ENCODE measurements at places on chromosomes 6 and 20.

GRCh38 chr20:62873280-62873679 is 11.7 kb upstream of the TCFL5 start:
- no peak for ATAC-seq

GRCh38 chr6:111805511-111806164 is 67.6 kb downstream of the FYN start:
- ATAC-seq, result peak; percentile 61

DNA sequence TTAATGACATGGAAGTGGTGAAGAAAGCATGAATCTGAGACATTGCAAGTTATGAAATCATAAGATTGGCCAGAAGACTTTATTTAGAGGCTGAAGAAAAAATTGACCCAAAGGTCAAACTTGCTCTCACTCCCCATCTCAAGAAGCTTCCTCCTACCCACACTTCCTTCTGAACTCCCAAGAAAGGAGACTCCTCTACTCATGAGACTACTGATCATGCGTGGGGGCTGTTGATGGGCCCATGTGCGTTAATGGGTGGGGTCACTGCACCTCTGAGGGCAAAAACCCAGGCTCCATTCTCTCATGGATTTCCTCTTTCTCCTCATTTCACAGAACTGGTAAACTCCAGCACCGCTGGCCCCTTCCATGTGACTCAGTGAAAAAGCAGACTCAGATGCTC is 470.6 kb upstream of the ARID1B start:
- ATAC-seq, result no peak

DNA sequence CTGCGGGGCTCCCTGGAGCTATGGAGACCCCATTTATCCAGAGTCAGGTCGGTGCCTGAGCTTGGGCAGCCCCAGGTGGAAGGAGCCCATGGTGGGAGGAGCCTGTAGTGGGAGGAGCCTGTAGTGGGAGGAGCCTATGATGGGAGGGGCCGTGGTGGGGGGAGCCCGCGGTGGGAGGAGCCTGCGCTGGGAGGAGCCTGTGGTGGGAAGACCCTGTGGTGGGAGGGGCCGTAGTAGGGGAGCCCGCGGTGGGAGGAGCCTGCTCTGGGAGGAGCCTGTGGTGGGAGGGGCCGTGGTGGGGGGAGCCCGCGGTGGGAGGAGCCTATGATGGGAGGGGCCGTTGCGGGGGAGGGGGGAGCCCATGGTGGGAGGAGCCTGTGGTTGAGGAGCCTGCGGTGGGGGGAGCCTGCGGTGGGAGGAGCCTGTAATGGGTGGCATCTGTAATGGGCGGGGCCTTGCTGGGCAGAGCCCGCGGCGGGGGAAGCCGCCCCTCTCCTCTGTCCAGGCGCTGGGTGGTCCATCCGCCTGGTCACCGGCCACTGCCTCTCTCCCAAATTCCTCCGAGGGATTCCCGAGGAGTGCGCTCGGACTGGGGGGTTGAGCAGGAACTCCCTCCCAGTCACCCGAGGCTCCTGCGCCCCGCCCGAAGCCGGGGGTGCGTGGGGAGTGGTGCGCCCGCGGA is 567 bp upstream of the FNDC11 start:
- peak; percentile 66 for ATAC-seq

DNA sequence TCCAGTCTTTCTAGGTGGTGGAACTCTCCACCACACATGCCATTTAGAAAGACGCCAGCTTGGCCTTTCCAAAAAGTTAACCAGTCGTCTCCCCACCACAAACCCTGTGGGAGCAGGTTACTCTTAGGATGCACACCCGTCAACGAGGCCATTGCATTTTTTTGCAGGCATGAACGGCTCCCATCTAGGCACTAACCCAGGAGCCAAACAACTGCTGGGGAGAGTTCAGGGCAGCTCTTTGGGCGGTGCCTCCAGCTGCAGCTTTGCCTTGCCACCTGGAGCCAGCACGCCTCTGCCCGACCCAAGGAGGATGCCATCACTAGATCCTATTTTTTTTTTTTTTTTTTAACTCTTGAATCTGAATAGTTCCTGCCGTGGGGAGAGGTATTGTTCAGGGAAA is 39.9 kb downstream of the TBC1D7 start:
- no peak for ATAC-seq

All from activated CD4-positive, CD25-positive, alpha-beta regulatory T cell treated with anti-CD3 and anti-CD28 coated beads, Interleukin-2, amount 50 U/mL, for 24 hours (primary cell).